ENCODE measurements at places on chromosomes 6 and 20.
A peak's percentile ranks its signal among the peaks of the same experiment; 100 is the strongest.

- DNase-seq = no peak
Measured at GRCh38 chr6:159939591-159940016, 29.3 kb upstream of the IGF2R start.

- DNase-seq = peak; percentile 65
Measured at GRCh38 chr6:27176523-27177484, 70.7 kb upstream of the PRSS16 start.

- no peak for DNase-seq
Measured at GRCh38 chr6:66605971-66606370, 898.9 kb upstream of the EYS start.

DNA sequence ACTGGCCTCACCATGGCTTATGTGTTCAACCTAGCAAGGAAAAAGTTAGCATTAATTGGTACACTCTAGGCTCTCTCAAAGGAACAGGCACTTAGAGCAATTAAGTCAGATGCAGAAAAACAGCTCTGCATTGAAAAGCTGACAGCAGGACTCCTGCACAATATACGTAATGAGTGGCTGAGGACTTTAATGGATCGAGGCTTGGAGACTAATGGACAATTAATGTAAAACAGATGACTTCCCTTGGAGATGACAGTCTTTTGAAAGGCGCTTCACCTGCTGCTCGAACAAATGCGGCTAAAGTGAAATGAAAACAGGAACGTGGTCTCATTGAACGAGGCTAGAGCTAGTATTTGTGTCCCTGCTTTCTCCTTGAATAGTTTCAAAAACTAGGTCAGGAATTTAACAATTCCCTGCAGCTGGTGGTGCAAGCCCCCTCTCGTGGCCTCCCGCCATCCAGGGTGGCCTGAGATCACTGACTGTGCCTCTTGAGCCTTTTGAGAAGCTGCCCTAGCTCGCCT lies 137.1 kb downstream of the ELOVL4 start:
- no peak for DNase-seq

DNA sequence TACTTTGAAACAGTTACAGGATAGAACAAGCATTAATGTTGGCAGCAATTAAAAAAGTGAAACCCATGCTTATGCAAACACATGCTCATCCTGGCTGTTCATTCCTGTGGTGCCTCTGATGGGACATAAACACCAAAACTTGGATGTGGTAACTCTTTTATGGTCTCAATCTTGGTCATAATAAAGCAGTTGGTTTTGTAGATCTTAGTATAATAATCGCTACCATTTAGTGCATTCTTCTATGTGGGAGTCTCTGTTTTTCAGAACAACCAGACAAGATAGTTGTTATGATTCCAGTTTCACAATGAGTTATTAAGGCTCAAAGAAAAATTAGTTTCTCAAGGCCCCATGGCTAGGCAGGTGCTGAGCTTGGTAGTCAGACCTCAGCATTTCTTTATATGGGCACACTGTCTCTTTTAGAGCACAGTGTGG lies 184.0 kb downstream of the UTRN start:
- DNase-seq = peak; percentile 34

- no peak for DNase-seq
Measured at GRCh38 chr6:35757456-35758123, 18.8 kb upstream of the CLPSL2 start.

- peak; percentile 44 for DNase-seq
Measured at GRCh38 chr6:139290787-139291311, 949 bp downstream of the TXLNB start.

DNA sequence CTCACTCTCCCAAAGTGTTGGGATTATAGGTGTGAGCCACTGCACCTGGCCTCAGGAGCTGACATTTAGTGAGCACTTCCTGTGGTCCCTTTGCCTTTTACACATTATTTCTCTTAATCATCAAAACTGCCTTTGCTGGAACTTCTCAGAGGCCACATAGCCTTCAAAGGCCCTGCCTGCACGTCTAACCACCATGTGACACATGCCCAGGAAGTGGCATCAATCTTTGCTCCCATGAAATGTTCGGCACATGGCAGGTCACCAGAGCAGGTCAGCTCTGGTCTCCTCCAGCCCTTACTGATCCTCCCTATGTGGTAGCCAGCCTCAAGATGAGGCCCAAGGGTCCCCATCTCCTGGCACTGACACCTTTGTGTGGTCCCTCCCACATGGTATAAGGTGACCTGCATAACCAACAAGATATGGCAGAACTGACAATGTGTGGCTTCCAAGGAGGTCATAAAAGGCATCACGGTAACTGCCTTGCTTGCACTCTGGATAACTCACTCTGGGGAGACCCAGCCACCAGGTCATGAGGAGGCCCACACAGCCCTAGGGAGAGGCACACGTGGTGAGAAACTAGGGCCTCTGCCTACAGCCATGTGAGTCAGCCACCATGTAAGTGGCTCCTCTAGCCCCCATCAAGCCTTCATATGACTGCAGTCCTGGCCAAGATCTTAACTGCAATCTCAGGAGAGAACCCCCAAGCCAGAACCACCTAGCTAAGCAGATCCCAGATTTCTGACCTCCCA lies 28.8 kb upstream of the HMGA1 start:
- no peak for DNase-seq

- DNase-seq = peak; percentile 27
Measured at GRCh38 chr20:32017711-32018251, 7.5 kb downstream of the CCM2L start.

GRCh38 chr6:96794980-96795379 lies 42.3 kb downstream of the GPR63 start:
- no peak for DNase-seq

- DNase-seq = no peak
Measured at GRCh38 chr6:149235130-149235561, 82.4 kb upstream of the TAB2 start.

GRCh38 chr6:1903780-1904465 lies 294.2 kb downstream of the FOXC1 start:
- no peak for DNase-seq

DNA sequence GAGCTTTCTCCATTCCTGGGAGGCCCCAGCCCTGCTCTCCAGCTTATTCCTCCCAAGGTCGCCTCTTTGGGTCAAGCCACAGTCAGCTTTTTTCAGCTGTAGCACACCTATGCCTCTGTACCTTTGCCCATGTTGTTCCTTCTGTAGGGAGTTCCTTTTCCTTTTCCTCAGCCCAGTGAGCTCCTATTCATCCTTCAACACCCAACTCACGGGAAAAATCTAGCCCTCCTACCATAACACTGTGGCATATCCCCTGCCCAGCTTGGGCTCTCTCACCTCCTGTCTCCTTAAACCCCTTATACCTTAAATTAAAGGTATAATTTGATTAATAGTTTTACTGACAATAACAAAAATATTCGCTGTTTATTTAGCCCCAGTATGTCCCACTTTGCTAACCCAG lies 58.3 kb upstream of the XRN2 start:
- no peak for DNase-seq

DNA sequence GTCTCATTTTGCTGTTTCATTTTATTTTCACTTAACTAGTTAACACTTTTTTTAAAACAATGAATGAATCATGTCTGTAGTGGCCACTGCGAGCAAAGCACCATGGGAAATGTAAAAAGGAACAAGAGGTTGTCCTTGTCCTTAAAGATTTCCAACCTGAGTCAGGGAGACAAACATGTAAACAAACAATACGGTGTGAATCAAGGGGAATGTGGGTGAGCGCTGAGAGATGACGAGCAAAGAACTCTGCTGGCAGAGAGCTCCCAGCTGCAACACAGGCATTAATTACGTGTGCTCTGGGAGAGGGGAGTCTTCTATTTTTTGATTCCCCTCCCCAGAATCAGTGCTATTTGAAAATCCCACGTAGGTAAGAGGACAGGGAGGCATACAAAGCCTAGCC lies 84.3 kb downstream of the ATXN1 start:
- no peak for DNase-seq

- no peak for DNase-seq
Measured at GRCh38 chr6:132224943-132225342, 176.3 kb downstream of the MOXD1 start.

GRCh38 chr20:10467681-10468339 lies 32.7 kb downstream of the SLX4IP start:
- DNase-seq = no peak

- DNase-seq = no peak
Measured at GRCh38 chr20:33604084-33604990, 57.8 kb upstream of the C20orf144 start.

DNA sequence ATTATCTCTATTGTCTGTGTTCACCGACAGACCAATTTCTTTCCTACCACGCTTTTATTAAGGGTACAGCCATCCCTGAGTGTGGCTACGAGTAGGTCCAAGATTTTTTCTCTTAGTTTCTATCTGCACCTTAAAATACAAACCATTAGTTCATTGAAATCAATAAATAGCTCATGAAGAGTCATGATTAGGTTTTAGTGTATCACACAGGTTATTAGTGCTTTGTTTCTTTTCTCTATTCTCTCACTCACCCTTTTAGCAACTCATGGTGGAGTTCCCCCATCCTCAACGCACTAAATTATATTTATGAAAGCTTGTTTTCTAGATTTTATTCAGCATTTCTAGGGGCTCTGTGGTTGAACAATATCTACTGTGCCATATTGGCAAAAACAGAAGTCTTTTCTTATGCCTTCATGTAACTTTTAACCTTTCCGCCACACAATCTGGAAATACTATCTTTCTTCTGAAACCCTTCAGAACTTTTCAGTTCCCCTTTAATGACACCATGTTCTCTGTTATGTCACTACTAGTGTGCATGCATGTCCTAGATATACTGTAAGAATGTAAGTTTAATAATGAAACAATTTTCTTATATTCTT lies 128.2 kb upstream of the LAMA2 start:
- DNase-seq = no peak

- no peak for DNase-seq
Measured at GRCh38 chr6:34466242-34467185, 638 bp downstream of the PACSIN1 start.

- peak; percentile 41 for DNase-seq
Measured at GRCh38 chr20:3815703-3816315, 4.5 kb upstream of the AP5S1 start.

DNA sequence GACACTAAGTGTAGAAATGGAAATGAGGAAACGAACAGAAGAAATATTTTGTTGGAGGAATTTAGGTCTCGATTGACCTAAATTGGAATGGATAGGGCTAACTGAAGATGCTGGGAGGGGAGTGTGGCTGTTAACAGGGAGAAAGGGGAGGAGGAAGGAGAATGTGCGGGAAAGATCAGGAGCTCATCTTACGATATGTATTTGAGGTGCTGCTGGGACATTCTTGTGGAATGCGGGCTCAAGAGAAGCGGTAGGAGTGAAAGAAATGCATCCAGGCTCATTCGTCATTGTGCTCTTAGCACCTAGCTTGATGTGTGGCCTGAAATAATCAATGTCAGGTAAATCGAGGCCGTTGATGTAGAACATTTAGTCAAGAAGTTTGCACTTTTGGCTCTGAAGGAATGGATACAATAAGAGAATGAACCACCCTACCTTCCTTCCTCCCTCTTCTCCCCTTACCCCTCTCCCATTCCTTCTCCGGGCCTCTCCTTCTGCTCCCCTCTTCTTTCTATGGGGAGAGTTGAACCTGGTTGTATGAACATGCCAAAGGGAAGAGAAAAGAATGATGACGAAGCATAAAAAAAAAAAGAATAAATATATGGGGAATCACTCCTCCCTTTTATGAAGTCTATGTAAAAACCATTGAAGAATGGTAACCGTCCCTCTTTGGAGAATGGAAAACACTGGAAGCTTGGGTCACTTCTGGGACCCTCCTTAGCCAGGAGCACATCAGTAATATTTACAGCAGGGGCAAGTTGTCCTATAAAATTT lies 70.9 kb downstream of the SASH1 start:
- no peak for DNase-seq

DNA sequence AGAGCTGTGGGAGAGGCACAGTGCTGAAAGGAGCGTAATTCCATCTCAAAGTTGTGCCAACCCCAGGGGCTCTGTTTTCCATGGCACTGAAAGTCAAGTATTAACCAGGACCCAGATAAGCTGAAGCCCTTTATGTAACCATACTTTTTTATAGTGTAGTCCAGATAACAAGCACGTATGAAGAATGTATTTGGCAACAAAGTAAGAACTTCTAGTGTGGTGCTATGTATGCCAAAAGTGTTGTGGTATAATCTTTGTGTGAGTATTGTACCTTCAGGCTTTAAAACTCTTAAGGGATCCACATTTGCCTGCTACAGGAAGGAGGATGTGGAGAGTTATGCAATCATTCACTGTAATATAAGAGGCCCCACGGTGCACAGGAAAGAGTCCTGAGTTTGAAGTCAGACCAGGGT lies 129.4 kb downstream of the IBTK start:
- no peak for DNase-seq

- no peak for DNase-seq
Measured at GRCh38 chr6:37860226-37860839, 40.8 kb downstream of the ZFAND3 start.

GRCh38 chr20:43959079-43959919 lies 44.6 kb downstream of the TOX2 start:
- no peak for DNase-seq

- DNase-seq = peak; percentile 55
Measured at GRCh38 chr6:43021270-43022047, at the start of gene RRP36. Gene RRP36, plus strand, starts transcription at chr6:43021623. Its CDS starts 32 bp downstream, at chr6:43021655.

- DNase-seq = no peak
Measured at GRCh38 chr20:54134445-54135220, 39.2 kb downstream of the CYP24A1 start.

GRCh38 chr6:120604510-120604909 lies 729.8 kb downstream of the TBC1D32 start:
- no peak for DNase-seq

GRCh38 chr6:23218751-23219150 lies 649.4 kb downstream of the HDGFL1 start:
- no peak for DNase-seq

- DNase-seq = no peak
Measured at GRCh38 chr6:140438346-140438735, 1063.9 kb upstream of the CITED2 start.

- no peak for DNase-seq
Measured at GRCh38 chr20:59748619-59749191, 144.4 kb downstream of the PHACTR3 start.

DNA sequence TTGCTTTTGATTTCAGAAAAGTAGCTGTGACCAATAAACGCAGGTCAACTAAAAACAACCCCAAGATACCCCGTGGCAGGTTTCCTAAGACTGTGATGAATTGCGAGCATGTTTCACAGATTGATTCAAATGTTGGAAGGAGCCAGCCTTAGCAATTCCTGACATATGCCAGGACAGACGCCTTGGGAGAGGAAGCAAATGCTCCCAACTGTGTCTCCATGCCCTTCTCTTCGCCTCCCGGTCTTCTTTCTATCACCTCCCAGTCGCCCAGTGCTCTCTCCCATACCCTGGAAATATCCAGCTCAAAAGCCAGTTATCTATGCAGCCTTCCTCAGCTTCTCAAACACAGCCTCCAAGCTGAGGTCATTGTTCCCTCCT lies 32.0 kb downstream of the KIAA0319 start:
- no peak for DNase-seq

- DNase-seq = no peak
Measured at GRCh38 chr6:14661691-14662090, 544.1 kb downstream of the CD83 start.

Data from stimulated activated naive CD8-positive, alpha-beta T cell treated with anti-CD3 and anti-CD28 coated beads, Interleukin-15, amount 100 ng/mL, for 72 hours (primary cell).